ENCODE measurements at places on chromosomes 7 and 10.

DNA sequence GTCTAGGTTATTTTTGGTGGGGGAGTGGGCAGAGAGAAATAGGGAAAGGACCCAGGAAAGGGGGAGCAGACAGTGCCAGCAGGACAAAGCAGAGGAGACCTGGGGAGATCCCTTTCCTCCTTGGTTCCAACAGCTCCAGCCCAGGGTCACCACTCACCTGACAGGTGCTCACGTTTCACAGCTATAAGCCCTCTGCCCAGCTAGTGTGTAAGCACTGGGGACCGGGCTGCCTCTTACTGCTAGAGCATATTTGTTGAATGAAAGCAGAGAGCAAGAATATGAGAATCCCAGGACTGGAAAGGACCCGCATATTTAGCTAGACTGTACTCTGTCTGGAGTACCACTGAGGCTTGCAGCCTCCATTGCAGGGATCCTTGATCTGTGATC lies 6.7 kb downstream of the ZCCHC24 start:
- DNase-seq: no peak

GRCh38 chr10:111390813-111391563 lies 314.2 kb downstream of the ADRA2A start:
- DNase-seq: no peak

DNA sequence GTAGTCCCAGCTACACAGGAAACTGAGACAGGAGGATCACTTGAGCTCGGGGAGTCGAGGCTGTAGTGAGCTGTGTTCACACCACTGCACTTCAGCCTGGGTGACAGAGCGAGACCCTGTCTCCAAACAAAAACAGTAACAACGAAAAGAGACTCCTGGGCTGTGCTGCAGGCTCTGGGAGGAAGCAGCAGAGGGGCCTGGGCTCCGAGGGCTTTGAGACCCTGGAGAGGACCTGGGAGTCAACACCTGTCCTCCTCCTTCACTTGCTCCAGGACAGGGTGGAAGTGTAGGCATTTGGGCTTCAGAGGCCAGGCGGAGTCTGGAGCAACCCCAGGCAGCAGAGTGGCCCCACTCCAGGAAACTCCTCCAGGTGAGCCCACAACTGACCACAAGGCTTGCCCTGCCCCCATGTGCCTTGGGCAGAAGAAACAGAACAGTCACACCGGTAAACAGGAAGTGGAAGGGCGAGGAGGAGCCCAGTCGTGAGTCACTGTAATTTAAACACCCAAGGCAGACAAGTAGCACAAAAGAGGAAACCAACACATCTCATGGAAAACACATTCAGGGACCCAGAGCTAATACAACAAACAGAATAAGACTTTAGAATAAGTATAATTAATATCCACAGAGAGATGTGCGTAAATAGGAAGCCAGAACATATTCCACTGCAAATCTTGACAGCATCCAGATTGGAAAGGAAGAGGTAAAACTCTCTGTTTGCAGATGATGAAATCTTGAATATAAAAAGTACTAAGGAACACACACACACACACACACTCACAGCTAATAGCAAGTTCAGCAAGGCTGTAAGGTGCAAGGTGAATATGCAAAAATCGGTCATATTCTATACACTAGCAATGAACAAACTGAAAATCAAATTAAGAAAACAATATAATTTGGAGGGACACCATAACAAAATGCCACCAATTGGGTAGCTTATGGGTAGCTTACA lies 20.5 kb upstream of the RASGEF1A start:
- peak; percentile 46 for DNase-seq

- peak; percentile 71 for DNase-seq
Observed at GRCh38 chr7:37480041-37481031, 31.7 kb upstream of the ELMO1 start.

DNA sequence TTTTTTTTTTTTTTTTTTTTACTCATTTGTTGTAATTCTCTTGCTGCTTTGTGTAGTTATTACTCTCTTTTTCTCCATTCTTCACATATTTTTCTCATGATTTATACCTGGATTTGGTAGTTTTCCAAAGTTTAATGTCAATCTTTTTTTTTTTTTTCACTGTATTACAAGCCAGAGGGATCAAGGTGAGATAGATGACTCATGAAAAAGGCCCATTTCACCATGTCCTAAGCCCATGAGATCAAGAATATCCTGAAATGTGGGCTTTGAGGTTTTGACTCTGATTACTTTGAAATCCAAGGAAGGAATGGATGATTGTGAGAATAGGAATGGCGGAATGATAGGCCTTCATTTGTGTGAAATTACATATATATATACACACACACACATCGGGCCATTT lies 31.1 kb downstream of the TAX1BP1 start:
- DNase-seq: no peak

- peak; percentile 22 for DNase-seq
Observed at GRCh38 chr10:74255214-74255613, 104.2 kb downstream of the ADK start.

- DNase-seq: no peak
Observed at GRCh38 chr7:101833799-101834198, 16.4 kb downstream of the CUX1 start.

- DNase-seq: peak; percentile 74
Observed at GRCh38 chr10:32190890-32191491, 134.8 kb upstream of the KIF5B start.

DNA sequence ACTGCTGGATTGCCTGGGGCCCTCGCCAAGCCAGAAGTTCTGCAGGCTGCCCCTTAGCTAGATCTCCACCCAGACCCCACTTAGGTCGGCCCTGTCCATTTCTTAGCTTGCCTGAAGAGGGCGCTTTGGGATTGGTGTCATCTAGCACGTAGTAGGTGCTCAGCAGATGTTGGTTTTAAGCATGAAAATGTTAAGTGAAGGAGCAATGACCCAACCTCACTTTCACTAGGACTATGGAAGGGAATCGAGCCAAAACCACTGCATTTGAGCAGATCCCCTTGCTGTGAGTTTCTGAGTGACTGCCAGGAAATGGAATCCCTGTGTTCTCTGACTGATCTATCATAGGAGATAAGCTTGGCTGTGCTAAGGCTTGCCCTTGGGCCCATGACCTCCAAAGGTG lies 131.7 kb upstream of the EEPD1 start:
- DNase-seq: peak; percentile 22

GRCh38 chr10:110507346-110507745 lies 9.6 kb downstream of the DUSP5 start:
- DNase-seq: no peak

- DNase-seq: peak; percentile 80
Observed at GRCh38 chr7:2409745-2410414, 6.5 kb downstream of the CHST12 start.

- no peak for DNase-seq
Observed at GRCh38 chr7:151795168-151795811, 81.6 kb downstream of the PRKAG2 start.

- no peak for DNase-seq
Observed at GRCh38 chr10:132640326-132641125, 102.9 kb downstream of the INPP5A start.

DNA sequence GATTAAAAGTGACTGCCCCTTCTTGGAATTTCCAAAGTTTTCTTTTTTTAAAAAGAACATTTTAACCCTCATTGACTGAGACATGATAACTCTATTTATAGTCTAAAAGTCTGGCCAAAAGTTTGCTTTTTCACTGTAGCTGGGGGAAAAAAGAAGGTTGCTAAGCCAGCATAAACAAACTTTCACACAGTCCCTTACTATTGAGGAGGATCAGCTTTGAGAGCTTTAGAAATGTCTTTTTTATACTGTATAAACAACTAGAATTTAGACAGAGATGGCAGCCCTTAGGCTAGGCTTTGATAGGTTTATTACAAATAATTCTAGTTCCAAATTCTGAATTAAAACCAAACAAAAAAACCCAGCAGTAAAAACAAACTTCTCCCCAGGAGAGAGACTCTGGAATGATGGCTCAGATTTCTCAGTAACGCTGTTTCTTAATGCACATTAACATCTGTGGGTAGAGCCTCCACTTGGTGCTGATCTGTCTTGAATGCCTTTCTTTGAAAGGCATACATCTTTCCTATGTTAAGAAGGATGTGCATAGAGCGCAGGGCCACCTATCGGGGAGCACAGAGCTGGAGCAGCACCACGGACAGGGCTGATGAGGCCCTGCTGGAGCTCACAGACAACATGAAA lies 100.9 kb upstream of the PDLIM1 start:
- peak; percentile 56 for DNase-seq

DNA sequence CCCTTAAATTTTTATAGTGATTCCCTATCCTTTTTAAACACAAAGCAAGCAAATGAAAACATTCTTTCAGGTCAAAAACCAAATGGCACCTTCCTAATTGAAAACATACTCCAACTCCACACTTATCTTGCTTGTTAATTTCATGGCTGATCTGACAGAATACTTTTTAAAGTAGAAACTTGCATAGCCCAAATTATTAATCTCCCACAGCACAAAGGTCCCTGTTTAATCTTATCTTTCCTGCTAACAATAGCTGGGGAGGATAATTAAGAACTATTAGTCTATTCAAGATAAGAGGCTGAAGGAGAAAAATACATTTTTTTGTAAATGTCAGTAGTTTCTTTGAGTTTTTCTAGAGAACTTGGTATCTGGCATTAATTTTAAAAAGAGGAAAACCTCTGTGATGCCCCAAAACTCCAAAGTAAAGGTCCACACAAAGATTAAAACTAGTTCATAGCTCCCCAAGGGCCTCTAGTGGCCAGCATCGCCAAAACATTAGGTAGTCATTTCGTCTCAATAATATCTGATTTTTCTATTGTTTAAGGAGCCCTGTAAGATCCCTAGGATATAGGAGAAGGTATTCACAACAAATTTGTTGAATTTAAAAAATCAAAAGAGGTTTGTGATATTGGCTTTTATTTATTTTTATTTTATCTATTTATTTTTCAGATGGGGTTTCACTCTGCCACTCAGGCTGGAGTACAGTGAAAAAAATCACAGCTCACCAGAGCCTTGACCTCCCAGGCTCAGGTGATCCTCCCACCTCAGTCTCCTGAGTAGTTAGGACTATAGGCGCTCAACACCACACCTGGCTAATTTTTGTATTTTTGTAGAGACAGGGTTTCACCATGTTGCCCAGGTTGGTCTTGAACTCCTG lies 14.7 kb downstream of the CDNF start:
- peak; percentile 69 for DNase-seq

- peak; percentile 2 for DNase-seq
Observed at GRCh38 chr7:123131140-123131539, 68.6 kb downstream of the SLC13A1 start.

- no peak for DNase-seq
Observed at GRCh38 chr7:30865821-30866220, 45.8 kb upstream of the AQP1 start.

GRCh38 chr10:103507235-103508191 lies 14.0 kb downstream of the NEURL1 start:
- DNase-seq: no peak

DNA sequence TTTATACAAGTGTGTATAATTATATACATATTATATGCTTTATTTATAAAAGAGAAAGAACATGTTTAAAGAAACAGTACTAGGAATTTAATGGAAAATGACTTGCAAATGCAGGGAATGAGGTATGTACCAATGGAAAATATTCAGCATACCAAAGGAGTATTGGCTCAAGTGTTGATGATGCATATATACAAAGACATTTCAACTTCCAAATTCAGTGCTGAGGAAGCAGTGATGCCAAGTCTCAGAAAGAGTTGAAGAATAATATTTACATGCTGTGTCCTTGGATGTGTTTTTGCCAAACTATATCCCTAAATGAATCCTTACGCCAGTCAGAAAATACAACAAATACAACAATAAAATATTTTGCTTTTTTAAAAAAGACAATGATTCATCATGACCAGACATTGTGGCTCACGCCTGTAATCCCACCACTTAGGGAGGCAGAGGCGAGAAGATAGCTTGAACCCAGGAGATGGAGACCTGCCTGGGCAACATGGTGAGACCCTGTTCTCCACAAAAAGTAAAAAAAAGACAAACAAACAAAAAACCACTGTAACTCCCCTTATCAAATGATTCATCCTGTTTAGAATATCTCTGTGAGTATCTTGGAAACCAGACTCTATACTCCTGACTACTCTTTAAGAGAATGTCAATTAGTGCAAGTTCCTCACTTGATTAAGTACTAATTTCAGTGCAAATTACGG lies 157.2 kb downstream of the CHRM2 start:
- no peak for DNase-seq

DNA sequence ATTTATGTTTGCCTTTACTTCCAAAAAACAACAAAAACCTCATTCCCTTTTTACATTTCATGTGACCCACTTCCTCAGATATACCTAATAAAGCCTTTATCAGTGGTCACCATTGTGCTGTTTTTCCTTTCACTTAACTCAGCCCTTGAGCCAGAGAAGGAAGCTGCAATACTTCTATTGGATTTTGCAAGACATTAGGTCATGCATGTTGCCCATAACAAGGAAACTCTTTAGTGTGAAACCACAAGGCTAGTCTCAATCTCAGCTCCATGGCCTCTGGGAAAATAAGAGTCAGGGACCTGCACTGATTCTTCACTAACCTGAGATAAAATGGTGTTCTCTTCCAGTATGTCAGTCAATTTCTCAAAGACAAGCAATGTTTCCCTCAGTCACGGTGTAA lies 27.8 kb downstream of the STEAP4 start:
- DNase-seq: peak; percentile 37

GRCh38 chr7:13352677-13353076 lies 636.8 kb downstream of the ETV1 start:
- no peak for DNase-seq

DNA sequence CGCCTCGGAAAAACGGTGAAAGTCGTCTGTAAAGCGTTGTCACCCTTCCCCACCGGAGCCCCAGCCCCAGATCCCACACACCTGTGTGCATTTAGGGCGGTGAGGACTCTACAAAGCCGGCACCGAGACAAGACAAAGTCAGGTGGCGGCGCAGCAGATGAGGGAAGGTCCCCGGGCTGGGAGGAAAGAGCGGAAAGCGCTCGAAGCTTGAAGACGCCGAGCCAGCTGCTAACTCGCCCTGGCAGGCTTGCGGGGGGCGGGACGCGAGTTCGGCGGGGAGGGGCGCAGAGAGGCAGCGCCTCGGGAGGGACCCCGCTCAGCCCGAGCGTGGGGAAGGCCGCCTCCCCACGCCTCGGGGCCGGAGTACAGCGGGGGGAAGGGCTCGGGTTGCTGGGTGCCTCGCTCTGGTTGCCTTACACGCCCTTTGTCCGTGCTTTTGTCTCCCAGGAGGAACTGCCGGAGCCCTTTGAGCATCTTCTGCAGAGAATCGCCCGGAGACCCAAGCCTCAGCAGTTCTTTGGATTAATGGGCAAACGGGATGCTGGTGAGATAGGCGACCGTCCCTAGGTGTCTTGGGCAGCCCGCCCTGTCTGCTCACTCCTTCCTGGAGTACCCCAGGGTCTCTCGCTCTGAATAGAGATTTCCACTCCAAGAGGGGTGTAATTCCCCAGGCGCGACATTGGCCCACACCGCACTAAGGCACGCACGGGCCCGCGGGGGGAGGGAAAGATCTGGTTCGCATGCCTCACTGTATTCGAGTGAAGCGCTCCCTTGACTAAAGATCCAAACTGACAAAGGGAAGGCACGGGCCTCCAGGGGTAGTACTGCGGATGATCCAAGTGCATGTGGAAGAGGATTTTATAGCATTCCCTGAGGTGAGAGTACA lies 1.6 kb downstream of the TAC1 start:
- DNase-seq: no peak

Data from hematopoietic multipotent progenitor cell treated with erythropoietin and hydrocortisone succinate and interleukin-3 and kit ligand, for 6 days (in vitro differentiated cells).